Memory B cell (primary cell): ENCODE measurements at places on chromosomes 3 and 15.

DNA sequence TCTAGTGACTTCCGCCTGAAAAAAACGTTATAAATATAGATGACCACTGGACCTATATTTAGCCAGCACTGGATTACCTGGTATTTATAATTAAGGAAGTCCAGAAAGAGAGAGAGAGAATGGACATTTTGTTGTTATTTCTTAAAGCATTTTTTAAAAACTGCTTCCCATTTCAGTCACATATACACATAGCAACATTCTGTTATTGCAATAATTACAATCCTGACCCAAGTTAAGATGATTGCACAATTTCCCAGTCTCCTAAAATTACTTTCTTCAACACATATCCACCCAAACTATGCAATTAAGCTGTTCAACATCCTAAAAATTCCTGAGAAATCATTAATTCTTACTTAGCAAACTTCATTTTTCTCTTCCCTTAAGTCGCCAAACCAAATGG is 37.7 kb downstream of the PCSK6 start:
- DNase-seq = no peak

GRCh38 chr15:43118286-43118685 is 12.4 kb upstream of the UBR1 start:
- DNase-seq = no peak

DNA sequence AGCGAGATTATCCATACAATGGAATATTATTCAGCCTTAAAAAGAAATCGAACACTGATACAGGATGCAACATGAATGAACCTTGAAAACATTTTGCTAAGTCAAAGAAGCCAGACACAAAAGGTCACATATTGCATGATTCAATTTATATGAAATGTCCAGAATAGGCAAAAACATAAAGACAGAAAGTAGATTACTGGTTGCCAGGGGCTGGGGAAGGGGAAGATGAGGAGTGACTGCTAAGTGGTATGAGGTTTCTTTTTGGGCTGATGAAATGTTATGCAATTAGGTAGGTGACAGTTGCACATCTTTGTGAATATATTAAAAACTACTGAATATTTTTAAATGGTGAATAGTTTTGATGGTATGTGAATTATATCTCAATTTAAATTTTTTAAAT is 38.3 kb downstream of the LRRFIP2 start:
- DNase-seq = no peak

DNA sequence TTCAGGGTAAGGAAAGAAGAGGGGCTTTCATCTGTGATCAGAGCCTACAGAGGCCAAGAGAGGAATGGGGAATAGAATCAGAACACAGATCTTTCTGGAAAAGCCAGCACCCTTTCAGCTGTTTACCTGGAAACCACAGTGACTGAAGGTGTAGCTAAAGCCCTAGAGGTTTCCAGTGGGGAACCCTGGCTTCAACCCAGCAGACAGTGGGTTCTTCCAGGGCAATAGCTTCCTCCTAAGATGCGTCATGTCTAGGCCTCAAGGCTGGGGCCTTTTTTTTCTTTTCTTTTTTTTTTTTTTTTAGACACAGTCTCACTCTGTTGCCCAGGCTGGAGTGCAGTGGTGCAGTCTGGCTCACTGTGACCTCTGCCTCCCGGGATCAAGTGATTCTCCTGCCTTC is 3.1 kb upstream of the CPNE9 start:
- DNase-seq = no peak

DNA sequence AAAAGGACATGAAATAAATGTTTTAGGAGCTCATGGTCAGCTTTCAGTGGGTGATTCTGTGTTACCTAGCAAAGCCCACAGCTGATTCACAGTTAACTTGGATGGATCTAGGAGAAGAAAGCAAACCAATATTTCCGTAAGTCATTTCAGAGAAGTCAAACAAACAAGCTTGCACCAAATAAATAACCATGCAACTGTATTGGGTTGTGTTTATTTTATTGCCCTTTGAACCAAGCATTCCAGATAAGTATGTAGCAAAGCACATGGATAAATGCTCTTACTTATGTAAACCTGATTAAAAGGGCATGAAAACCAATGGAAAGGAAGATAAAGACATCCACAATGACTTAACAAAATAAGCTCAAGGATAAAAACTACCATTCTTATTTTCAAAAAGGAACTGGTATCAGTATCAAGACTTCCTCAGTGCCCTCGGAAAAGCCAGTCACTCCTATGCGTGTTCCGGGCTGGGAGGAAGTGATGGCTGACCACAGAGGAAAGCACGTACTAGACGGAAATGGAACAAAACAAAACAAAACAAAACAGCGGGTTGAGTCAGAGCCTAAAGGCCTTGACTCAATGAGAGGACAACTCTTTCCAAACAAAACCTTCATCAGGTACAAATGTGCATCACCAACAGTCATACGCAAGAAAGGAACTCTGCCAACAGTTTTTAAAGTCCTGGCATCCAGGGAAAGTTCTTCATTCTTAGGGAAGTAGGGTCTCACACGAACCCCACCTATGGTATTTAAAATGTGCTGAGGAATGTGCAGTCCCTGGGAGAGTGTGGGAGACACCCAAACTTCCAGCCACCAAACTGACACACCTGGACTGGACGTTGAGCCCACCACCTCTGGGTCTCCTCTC is 103.3 kb downstream of the SNRK start:
- DNase-seq = peak; percentile 7

DNA sequence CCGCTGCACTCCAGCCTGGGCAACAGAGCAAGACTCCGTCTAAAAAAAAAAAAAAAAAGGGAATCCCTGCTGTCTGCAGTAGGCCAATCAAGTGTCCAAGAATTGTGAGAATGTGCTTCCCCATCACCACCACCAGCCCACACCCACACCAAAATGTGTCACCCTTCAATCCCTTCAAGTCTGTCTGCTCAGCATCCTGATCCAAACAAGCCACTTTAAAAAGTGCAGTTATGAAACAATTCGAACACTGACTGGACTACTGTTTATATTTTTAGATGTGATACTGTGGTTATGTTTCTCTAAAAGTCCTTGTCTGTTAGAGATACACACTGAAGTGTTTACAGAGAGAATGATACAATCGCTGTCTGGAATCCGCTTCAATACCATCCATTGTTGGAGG is 78.1 kb upstream of the CGNL1 start:
- no peak for DNase-seq

GRCh38 chr15:67551207-67551743 is 8.8 kb downstream of the MAP2K5 start:
- no peak for DNase-seq

- no peak for DNase-seq
These were observed 90.2 kb downstream of the DNAJB8 start for GRCh38 chr3:128376516-128376915.

DNA sequence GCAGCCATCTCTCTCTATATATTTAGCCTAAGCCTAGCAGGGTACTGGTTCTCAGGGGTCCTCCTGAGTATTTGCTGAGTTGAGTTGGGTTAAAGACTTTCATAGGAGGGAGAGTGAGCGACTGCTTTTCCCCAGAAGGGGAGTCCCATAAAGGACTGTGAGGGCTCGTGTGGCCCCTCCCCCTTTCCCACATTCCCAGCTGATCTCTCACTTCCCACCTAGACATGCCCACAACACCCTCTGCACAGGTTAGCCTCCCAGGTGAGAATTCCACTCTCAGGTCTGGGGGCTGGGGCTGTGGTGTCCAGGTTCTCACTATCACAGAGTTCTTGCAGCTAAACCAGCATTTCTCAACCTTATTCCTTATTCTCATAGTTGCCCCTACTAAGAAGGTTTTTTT is 15.8 kb downstream of the EPHB1 start:
- no peak for DNase-seq

GRCh38 chr15:87239582-87240230 is 1016.8 kb downstream of the NTRK3 start:
- no peak for DNase-seq
